Astrocyte (in vitro differentiated cells and primary cell): ENCODE measurements at places on chromosomes 4 and X. TPM values are rescaled to one million over a fixed set of nuclear protein-coding genes. Genes with fewer than 3 reads are reported as not detected.

The LDB2 gene
- total RNA-seq = 4.9 and 9.4 TPM in 2 replicates

The MAGEC1 gene
- not detected in 2 replicates for total RNA-seq

The SPANXN1 gene
- total RNA-seq = not detected in 2 replicates

The CLCN4 gene
- total RNA-seq = 5.9 and 7.2 TPM in 2 replicates

The ETNPPL gene
- not detected in 2 replicates for total RNA-seq

The IGSF1 gene
- 2.5 and 3.5 TPM in 2 replicates for total RNA-seq

The COX7B2 gene
- not detected in 2 replicates for total RNA-seq

The GSX2 gene
- 1.1 and 1.7 TPM in 2 replicates for total RNA-seq

The CDKN2AIP gene
- 9.6 and 11.6 TPM in 2 replicates for total RNA-seq

The WDR45 gene
- 54.9 TPM in 2 replicates for total RNA-seq

The IBSP gene
- total RNA-seq = not detected in 2 replicates

The HSPA4L gene
- 8.0 and 8.9 TPM in 2 replicates for total RNA-seq

The DGKK gene
- 0.05 TPM in 1 of 2 replicates, not detected in the other for total RNA-seq

The CXCL8 gene
- 1.2 and 1.5 TPM in 2 replicates for total RNA-seq

The DDX53 gene
- total RNA-seq = not detected in 2 replicates

The CSAG3 gene
- 6.4 and 6.6 TPM in 2 replicates for total RNA-seq
